Naive thymus-derived CD8-positive, alpha-beta T cell (primary cell): ENCODE measurements at places on chromosomes 12 and 14. TPM values are rescaled to one million over a fixed set of nuclear protein-coding genes. Genes with fewer than 3 reads are reported as not detected.
A peak's percentile ranks its signal among the peaks of the same experiment; 100 is the strongest.

DNA sequence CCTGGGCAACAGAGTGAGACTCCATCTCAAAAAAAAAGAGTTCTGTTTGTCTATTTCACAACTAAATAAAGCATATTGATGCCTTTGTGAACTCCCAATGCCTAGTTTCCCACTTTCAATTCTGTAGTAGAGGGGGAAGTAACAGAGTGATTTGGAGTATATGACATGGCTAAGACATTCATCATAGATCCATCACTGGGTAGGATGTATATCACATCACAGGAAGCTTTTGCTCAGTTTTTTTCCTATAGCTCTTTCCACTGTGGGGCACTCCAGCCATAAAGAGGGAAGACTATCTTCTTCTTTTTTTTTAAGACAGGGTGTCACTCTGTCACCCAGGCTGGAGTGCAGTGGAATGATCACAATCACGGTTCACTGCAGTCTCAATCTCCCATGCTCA is 154.0 kb upstream of the BCL2L14 start:
- H3K4me3 ChIP-seq = no peak overlapping the region
- no peak for DNase-seq
- peaks cover 1% of the 10 kb centered on the region for H3K36me3 ChIP-seq

The ACOT6 gene
- total RNA-seq = not detected

DNA sequence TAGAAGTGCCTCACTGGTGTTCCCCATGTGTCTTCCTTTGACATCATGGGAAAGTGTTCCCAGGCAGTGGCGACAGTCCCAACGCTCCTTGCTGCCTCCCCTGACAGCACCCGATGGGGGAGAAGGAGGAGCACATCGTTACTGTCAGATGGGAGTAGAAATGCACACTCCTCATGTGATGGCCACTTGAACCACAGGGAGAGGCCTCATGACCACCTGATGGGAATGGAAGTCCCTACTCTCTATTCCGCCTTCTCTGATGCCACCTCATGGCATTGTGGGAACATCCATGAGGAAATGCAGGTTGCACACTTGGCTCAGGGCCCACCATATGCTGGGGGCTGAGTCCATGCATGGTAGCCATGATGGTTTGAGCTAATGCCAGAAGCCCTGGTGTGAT is 14.3 kb upstream of the CORO1C start:
- H3K27me3 ChIP-seq = no peaks in the 10 kb centered on the region
- no peaks in the 10 kb centered on the region for H3K36me3 ChIP-seq
- H3K27ac ChIP-seq = no peak overlapping the region

GRCh38 chr14:33241331-33241730 is 302.7 kb downstream of the NPAS3 start:
- no peak overlapping the region for H3K4me3 ChIP-seq
- DNase-seq = no peak
- H3K4me1 ChIP-seq = no peaks in the 10 kb centered on the region
- no peaks in the 10 kb centered on the region for H3K27me3 ChIP-seq
- no peak overlapping the region for H3K27ac ChIP-seq

The NTS gene
- total RNA-seq = not detected

The KCTD10 gene
- total RNA-seq = 25.8 TPM

The ARHGAP5 gene
- total RNA-seq = 71.7 TPM

- no peaks in the 10 kb centered on the region for H3K27me3 ChIP-seq
- H3K4me1 ChIP-seq = no peaks in the 10 kb centered on the region
- H3K4me3 ChIP-seq = no peak overlapping the region
- no peak overlapping the region for H3K27ac ChIP-seq
Measured at GRCh38 chr12:101356794-101357193, 50.8 kb downstream of the ARL1 start.

- H3K27me3 ChIP-seq = no peaks in the 10 kb centered on the region
- DNase-seq = no peak
- no peak overlapping the region for H3K4me3 ChIP-seq
- H3K4me1 ChIP-seq = no peaks in the 10 kb centered on the region
- peaks cover 4% of the 10 kb centered on the region for H3K36me3 ChIP-seq
Measured at GRCh38 chr14:80628547-80628946, 313.0 kb downstream of the CEP128 start.

DNA sequence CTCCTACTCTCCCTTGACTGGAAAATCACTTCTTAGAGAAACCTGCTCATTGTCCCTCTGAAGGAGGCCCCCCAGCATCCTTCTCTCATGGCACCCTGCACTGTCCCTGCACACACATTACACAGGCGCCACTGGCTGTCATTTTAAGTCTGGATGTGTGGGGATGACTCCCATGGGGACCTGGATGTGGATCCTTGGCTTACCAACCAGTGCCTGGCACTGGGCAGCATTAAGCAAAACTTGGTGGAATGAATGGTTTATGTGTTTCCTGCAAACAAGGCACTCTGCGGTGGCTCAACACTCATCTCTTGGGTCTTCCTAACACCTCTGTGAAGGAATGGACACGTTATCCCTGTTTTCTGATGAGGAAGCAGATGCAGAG is 162.4 kb downstream of the RBM19 start:
- peaks cover 4% of the 10 kb centered on the region for H3K4me1 ChIP-seq
- no peak overlapping the region for H3K4me3 ChIP-seq
- H3K36me3 ChIP-seq = peaks cover 24% of the 10 kb centered on the region
- no peak overlapping the region for H3K27ac ChIP-seq
- DNase-seq = no peak

- no peaks in the 10 kb centered on the region for H3K27me3 ChIP-seq
- H3K4me3 ChIP-seq = no peak overlapping the region
- H3K27ac ChIP-seq = no peak overlapping the region
- no peaks in the 10 kb centered on the region for H3K36me3 ChIP-seq
- no peaks in the 10 kb centered on the region for H3K4me1 ChIP-seq
- no peak for DNase-seq
Measured at GRCh38 chr12:66503746-66504145, 175.1 kb downstream of the GRIP1 start.

The PRIMA1 gene
- not detected for total RNA-seq

- peaks cover 78% of the 10 kb centered on the region for H3K4me1 ChIP-seq
- peak overlapping the region; percentile 86 for H3K27ac ChIP-seq
- H3K36me3 ChIP-seq = peaks cover 30% of the 10 kb centered on the region
- H3K4me3 ChIP-seq = no peak overlapping the region
- no peaks in the 10 kb centered on the region for H3K27me3 ChIP-seq
Measured at GRCh38 chr14:95500772-95501401, 15.6 kb downstream of the SYNE3 start.

GRCh38 chr14:98182393-98183055 is 1089.5 kb downstream of the BCL11B start:
- H3K27ac ChIP-seq = peak overlapping the region; percentile 96
- H3K36me3 ChIP-seq = no peaks in the 10 kb centered on the region
- DNase-seq = no peak
- H3K4me1 ChIP-seq = peaks cover 96% of the 10 kb centered on the region

GRCh38 chr12:14665354-14666348 is 30.7 kb downstream of the GUCY2C start:
- H3K4me1 ChIP-seq = peaks cover 6% of the 10 kb centered on the region
- peak overlapping the region; percentile 33 for H3K27ac ChIP-seq
- no peak for DNase-seq
- H3K36me3 ChIP-seq = no peaks in the 10 kb centered on the region
- peaks cover 6% of the 10 kb centered on the region for H3K27me3 ChIP-seq

- peak overlapping the region; percentile 21 for H3K27ac ChIP-seq
- H3K4me1 ChIP-seq = peaks cover 29% of the 10 kb centered on the region
- DNase-seq = no peak
Measured at GRCh38 chr14:72892103-72892878, 1.6 kb downstream of the DPF3 start.

The RNASE7 gene
- not detected for total RNA-seq

The AQP6 gene
- total RNA-seq = not detected

DNA sequence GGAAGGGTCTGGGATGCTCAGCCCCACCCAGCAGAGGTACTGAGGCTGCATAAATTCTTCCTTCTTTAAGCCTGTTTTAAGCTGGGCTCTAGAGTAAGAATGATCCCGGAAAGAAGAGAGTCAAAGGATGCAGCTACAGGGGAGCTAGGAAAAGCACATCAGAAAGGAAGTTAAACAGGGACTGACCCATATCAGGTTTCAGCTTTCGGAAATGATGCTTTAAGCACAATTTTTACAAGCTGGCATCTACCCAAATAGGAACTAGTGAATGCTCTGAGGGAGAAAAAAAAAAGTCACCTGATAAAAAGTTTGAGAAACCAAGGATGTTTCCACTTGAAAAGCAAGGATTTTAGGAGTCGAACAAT is 22.0 kb downstream of the TSPAN8 start:
- no peaks in the 10 kb centered on the region for H3K4me1 ChIP-seq
- DNase-seq = no peak
- no peak overlapping the region for H3K4me3 ChIP-seq
- no peaks in the 10 kb centered on the region for H3K27me3 ChIP-seq

DNA sequence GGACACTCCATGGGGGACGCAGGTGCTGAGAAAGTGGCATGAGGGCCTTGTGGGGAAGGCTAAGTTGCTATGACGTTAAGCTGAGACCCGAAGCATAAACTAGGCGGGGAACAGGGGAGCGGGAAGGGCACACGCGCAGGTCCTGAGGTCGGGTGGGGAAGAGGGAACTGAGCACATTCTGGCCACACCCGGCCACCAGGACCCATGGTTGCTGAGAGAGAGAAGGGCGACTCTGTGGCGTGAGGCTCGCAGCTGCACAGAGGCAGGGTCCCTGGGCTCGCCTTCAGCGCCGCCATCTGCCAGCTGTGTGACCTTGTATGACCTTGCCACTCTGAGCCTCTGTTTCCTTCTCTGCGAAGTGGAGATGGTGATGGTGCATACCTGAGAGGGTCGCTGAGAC is 182.5 kb downstream of the PHETA1 start:
- peaks cover 1% of the 10 kb centered on the region for H3K4me1 ChIP-seq
- peaks cover 12% of the 10 kb centered on the region for H3K27me3 ChIP-seq
- H3K4me3 ChIP-seq = no peak overlapping the region

The SYNDIG1L gene
- total RNA-seq = 0.30 TPM

The SERPINA12 gene
- total RNA-seq = not detected

The CCDC177 gene
- not detected for total RNA-seq

DNA sequence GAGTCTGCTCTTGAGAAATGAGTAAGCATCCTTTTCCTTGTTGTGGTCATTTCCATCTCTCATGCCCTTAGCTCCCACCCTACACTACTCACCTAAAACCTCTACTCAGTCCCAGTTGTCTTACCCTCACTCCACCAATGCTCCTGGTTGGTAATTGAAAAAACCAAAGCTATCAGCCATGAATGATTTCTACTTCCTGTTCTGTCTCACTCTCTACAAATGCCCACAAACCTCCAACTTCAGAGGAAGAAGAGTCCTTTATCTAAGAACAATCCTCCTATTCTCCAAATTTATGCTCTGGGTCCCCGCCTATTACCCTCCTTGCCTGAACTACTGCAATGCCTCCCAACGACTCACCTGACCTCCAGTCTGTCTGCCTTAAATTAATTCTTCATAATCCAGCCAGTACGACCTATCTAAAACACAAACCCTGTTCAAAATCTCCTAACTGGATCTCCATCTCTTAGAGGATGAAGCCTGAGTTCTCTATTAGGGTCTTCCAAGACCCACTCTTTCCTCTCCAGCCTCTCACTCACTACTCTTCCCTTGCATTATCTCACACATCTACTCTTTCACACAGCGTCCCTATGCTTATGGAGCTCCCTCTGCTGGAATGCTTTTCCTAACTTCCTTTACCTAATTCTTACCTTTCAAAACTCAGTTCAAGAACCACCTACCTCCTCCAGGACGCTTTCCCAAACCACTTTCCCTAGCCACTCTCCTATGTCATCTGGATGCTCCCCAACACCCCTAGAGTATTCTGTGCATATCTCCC is 2.2 kb downstream of the DHRS1 start:
- peaks cover 47% of the 10 kb centered on the region for H3K4me1 ChIP-seq
- no peaks in the 10 kb centered on the region for H3K36me3 ChIP-seq
- no peak for DNase-seq
- H3K4me3 ChIP-seq = no peak overlapping the region
- H3K27ac ChIP-seq = peak overlapping the region; percentile 89

GRCh38 chr12:14935031-14935430 is 3.3 kb downstream of the ERP27 start:
- no peak overlapping the region for H3K4me3 ChIP-seq
- DNase-seq = no peak
- H3K36me3 ChIP-seq = peaks cover 53% of the 10 kb centered on the region
- peak overlapping the region; percentile 93 for H3K27ac ChIP-seq

DNA sequence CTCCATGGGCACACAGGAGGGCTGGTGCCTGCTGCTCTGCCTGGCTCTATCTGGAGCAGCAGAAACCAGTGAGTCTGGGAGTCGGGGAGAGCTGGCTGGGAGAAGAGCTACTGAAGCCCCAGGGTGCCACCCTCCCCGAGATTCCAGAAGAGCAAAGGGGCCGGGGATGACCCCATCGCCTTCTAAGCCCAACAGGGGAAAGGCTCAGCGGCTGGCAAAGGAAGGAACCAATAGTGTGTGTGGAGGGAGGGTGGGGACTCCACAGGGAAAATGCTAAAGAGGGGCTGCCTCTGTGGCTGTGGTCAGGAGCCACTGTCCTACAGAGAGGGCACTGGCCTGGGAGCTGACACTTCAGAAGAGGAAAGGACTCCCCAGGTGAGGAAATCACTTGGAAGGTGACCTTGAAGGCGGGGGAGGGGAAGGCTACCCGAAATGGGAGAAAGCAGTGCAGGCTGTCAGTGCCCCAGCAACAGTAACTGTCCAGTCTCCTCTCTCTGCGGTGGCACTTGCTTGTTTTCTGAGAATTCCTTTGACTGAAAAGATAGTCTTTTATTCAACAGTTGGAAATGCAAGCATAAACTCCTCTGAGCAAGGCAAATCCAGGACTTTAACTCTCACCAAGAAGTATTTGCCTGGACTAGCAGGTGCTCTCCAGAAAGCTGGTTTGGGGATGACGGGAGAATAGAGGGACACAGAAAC is 552 bp downstream of the TAPBPL start:
- H3K36me3 ChIP-seq = peaks cover 37% of the 10 kb centered on the region
- peak overlapping the region; percentile 95 for H3K27ac ChIP-seq
- H3K4me1 ChIP-seq = peaks cover 74% of the 10 kb centered on the region
- peak overlapping the region; percentile 98 for H3K4me3 ChIP-seq
- no peak for DNase-seq

The KRT74 gene
- 0.26 TPM for total RNA-seq

DNA sequence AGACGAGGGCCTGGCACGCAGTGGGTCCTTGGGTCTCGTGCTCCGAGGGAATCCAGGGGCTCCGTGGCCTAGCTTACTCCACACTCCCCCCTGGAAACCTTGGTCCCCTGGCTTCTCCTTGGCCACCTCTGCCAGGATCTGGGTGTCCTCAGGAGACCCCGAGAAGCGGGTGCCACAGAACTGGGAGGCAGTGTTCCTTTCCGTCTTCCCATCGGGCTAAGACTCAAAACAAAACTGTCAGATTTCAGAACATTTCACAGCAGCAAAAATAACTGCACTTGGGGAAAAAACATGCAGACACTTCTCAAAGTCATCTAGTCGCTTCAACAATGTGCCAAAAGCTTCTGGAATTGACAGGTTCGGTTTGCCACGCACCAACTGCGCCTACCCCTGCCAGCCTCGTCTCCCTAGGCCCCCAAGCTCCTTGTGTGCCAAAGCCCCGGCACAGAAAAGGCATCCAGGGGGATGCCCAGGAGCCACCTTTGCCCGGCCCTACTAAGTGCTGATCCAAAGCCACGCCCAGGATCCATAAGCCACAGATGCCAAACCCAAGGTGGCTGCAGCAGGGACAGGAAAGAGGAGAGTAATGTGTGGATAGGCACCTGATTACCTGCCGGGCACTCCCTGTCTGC is 58.4 kb upstream of the DIO3 start:
- DNase-seq = no peak
- no peaks in the 10 kb centered on the region for H3K36me3 ChIP-seq
- H3K27me3 ChIP-seq = peaks cover 2% of the 10 kb centered on the region
- no peak overlapping the region for H3K4me3 ChIP-seq
- H3K27ac ChIP-seq = no peak overlapping the region

- H3K27me3 ChIP-seq = peaks cover 6% of the 10 kb centered on the region
Measured at GRCh38 chr14:38915125-38915524, 187.9 kb downstream of the SEC23A start.

The LGR5 gene
- not detected for total RNA-seq

GRCh38 chr14:73245480-73246325 is 8.4 kb downstream of the PAPLN start:
- peak; percentile 61 for DNase-seq
- H3K27me3 ChIP-seq = peaks cover 46% of the 10 kb centered on the region
- H3K4me3 ChIP-seq = peak overlapping the region; percentile 84
- H3K36me3 ChIP-seq = peaks cover 3% of the 10 kb centered on the region
- H3K4me1 ChIP-seq = peaks cover 28% of the 10 kb centered on the region
